ENCODE measurements at places on chromosomes 13 and 19.

GRCh38 chr19:42122691-42123607 is 9.3 kb downstream of the POU2F2 start:
- DNase-seq: no peak

- peak; percentile 9 for DNase-seq
Measured at GRCh38 chr13:25037057-25037813, 58.7 kb upstream of the PABPC3 start.

DNA sequence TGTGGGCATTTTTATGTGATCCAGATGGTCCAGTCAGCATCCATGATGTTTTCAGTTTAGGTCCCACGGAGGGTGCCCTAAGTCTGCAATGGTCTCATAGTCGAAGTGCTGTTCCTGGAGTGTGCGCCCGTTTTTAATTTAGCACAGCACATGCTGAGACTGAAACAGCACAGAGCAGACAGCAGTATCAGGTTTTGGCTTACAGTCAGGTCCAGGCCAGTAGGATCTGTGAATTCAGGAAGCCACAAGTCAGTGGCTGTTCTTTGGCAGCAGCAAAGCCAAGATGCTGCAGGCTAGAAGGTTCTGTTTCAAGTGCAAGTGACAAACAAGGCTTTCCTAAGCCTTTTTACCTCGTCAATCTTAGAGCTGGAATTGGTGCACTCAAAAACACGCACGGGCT is 18.3 kb downstream of the FBXO27 start:
- DNase-seq: no peak

GRCh38 chr13:19117913-19118739 is 63.5 kb downstream of the TUBA3C start:
- no peak for DNase-seq

DNA sequence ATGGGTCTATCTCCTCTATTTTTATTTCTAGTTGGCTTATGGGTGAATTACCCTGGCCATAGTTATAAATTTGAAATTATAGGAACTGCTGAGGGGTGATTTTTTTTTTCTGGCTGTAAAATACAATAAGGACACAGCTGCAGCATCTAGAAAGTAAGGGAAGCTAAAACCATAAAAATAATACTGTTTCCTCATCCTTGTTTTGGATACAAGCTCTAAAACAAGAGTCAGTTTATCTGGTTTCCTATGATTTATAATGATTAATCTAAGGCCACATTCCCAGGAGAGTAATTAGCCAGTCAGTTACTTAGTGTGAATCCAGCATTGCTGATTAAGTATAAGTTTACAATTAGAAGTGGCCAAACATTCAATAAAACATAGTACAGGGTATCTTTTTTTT is 219.1 kb upstream of the NBEA start:
- no peak for DNase-seq

GRCh38 chr19:51480590-51480989 is 2.3 kb downstream of the CEACAM18 start:
- DNase-seq: no peak

- no peak for DNase-seq
Measured at GRCh38 chr19:47631681-47632446, 22.9 kb downstream of the BICRA start.

DNA sequence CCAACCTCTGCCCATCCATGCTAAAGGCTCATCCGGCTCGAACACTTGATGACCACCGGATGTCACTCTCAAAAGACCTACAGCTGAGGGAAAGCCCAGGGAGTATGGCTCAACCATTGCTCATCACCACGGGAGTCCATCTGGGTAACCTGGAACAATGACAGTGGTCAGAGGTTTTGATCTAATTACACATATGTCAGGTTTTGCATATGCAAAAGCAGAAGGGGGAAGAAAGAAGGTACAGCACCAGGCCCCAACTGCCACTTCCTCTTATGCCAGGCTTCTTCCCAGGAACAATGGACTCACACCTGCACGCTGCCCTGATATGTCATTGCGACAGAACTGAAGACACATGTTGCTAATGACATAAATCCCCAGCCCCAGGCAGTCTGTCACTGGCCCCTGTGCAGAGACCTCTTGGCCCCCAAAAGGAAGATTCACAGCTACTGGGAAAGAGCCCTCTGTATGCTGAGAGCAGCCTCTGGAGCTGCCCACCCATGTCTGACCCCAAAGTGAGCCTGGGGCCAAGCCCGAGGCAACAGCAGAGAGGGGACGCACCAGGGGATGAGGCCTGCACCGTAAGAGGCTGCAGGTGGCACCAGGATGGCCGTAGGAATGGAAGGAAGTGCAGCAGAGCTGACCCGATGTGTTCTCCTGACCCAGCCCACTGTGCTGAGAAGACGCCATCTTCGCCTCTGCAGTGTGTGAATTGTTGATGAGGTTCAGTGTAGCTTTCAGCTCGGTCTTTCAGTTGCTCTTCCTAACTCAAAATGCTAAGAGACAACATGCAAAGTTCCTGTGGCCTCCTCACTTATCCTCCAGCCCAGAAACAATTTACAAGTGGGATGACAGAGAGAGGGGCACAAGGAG is 26.3 kb downstream of the EPS15L1 start:
- no peak for DNase-seq

DNA sequence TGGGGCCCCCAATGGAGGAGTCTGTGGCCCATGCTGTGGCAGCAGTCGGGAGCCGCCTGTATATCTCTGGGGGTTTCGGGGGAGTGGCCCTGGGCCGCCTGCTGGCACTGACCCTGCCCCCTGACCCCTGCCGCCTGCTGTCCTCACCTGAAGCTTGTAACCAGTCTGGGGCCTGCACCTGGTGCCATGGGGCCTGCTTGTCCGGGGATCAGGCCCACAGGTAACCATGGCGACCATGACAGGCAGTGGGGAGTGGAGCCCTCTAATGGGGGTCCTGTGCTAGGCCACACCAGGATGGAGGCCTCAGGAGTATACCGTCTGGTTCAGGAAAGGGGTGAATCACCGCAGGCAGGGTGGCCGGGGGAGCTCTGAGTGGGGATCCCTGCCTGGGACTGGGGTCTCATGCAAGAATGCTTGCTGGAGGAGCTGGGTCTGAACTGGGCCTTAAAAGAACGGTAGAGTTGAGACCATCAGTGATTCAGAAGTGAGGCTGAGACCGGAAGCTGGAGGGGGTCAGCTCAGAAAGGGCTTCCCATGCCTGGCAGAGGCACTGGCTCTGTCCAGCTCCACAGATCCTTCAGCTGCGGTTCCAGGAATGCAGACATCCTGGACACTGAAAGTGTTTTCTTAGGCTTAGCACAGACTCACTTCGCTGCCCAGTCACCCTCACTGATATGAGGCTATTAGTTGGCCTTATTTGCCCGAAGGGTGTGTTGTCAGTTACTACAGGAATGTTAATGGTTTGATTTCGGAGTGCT is 29.1 kb downstream of the CNFN start:
- DNase-seq: no peak

DNA sequence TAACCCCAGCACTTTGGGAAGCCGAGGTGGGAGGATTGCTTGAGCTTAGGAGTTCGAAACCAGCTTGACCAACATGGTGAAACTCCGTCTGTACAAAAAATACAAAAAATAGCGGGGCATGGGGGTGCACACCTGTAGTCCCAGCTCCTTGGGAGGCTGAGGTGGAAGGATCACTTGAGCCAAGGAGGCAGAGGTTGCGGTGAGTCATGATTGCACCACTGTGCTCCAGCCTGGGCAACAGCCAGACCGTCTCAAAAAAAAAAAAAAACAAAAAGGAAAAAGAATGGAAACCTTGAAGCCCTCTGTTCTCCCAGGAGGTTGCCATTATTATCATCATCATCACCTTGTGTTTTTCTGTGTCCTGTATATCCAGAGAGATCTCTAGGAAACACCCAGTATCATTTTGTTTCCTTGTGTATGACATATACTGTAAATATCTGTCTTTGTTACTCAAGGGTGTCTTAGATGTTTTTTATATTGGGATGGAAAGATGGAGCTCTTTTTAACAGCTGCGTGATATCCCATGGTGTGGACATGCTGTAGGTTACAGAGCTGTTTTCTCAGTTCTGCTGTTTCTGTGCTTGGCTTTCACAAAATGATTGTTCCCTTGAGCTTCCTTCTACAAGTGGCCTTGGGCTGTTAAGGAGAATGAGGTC is 11.8 kb downstream of the CHAF1A start:
- DNase-seq: no peak

DNA sequence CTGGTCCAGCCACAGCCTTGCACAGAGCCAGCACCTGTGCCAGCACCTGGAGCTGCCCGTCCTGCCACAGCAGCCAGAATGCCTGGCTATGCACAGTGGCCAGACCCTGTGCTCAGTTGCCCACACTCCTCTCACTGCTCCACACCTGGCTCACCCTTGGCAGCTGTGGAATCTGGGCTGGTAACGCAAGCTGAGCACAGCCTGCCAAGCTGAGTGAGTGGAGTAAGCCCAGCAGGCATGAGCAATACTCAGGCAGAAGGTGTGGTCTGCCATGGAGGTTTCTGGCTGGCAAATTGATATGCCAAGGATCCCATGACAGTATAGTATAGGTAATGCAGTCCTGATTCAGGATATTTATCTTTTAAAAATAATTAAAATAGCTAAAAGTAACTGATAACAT is 122.2 kb downstream of the PCDH9 start:
- no peak for DNase-seq

GRCh38 chr13:20160306-20161274 is at the start of gene GJA3:
Gene GJA3 (minus strand): TSS chr13:20161052. CDS start chr13:20143288, 17,764 bp downstream.
- DNase-seq: no peak

DNA sequence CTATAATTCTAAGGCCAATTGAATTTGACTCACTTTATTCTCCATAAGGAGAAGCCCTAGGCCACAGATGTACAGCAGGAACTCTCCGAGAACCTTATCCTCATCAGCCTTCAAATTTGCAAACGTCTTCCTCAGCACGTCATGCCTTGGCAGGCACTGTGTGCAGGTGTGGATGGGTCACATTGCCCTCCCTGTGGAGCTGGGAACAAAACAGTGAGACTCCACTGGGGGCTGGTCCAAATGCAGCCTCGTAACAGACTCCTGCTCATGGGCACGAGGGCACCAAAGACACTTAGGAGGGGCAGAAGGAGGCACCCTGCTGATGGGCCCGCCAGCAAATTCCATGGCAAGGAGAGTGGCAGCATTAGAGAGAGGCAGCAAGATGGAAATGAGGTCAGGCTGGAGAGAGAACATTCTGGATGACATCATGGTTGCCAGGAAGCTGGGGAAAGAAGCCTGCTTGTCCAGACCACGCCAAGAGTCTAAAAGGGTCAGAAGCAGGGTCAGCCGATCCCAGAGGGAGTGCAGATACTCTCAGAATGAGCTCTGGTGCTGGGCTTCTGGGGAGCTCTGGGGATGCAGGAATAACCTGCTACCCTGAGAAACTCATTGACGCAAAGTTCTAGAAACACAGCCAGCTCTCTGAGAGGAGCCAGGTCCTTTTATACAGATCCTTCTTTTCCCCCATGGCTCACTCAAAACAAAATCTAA is 242.2 kb downstream of the B3GLCT start:
- no peak for DNase-seq

GRCh38 chr13:50883728-50884127 is 25.9 kb upstream of the RNASEH2B start:
- no peak for DNase-seq

DNA sequence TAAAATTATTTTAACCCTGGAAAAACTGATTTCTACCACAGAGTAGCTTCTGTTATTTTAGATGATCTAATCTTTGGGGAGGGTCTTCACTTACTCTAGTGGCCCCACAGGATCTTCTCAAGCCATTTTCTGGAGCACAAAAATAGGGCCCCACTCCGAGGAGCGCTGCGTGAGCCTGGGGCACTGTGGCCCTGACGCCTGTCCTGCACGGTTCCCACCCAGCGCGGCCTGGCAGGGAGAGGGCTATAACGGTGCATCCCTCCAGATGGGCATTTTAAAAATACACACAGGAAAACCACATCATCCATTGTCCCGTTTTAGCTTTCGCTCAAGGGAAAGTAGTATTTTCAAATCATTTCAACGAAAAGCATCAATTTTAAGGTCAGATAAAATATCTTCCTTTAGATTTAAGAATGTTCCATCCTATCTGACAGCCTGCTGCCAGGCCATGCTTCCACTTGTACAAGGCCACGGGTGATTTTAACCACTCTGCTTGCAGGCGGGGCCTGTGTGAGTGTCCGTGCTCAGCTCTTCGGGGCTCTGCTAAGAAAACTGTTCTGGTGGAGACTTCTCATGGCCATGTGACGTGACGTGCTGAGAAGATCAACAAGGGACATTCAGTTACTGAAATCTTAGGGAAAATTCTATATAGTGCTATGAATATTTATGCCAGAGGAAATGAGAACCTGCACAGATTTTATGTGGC is 683.8 kb upstream of the SGCG start:
- no peak for DNase-seq

GRCh38 chr13:37089495-37089894 is 16.0 kb downstream of the CSNK1A1L start:
- DNase-seq: no peak

GRCh38 chr13:53250272-53250875 is 221.8 kb downstream of the OLFM4 start:
- DNase-seq: no peak

GRCh38 chr13:71464686-71465085 is 402.3 kb downstream of the DACH1 start:
- no peak for DNase-seq

DNA sequence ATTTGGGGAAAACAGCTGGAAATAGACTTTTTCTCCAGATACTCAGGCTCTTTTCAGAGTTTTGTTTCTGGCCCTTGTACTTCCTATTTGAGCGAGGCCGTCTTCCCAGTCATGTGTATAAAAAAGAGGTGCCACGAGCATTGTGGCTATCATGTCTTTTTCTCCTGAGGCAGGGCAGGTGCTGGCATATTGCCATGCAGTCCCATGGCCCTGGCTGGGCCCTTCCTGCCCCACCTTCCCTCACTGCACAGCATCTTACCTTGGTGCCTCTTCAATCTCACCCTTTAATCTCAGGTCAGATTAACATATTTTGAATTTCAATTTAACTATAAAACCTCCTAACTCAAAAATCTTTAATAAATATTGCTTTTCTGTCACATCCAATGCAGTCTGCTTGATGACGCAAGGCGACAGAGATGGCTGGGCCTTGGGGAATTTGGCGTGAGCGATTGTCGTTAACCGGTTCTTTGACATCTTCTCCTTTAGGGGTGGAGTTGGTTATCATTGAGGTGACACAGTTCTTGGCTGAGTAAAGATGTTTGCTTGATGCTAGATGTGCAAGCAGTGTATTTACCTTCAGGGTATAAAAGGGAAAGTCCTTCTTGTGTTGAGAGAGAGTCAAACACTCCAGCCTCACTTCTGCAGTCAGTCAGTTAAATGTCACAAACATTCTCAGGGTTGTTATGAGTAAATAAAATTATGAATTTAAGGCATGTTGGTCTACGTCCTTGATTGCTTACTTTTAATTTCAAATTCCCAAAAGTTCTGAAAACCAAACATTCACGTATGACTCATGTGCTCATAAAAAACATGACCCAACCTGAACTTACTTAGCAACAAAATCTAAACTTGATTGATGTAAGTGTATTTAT is 289.9 kb downstream of the MYO16 start:
- no peak for DNase-seq

- DNase-seq: no peak
Measured at GRCh38 chr13:109945206-109945960, 159.0 kb upstream of the IRS2 start.

- no peak for DNase-seq
Measured at GRCh38 chr13:20128459-20128931, 32.4 kb downstream of the GJA3 start.
